Renal pelvis (tissue), 12 donors: ENCODE measurements at places on chromosomes 3 and 15. TPM values are rescaled to one million over a fixed set of nuclear protein-coding genes. Genes with fewer than 3 reads are reported as not detected.
A peak's percentile ranks its signal among the peaks of the same experiment; 100 is the strongest.

- DNase-seq: no peak
These were observed 2.5 kb downstream of the SCG5 start for GRCh38 chr15:32643907-32644445.

- no peak for DNase-seq
These were observed 170.9 kb downstream of the ABHD5 start for GRCh38 chr3:43861635-43862034.

DNA sequence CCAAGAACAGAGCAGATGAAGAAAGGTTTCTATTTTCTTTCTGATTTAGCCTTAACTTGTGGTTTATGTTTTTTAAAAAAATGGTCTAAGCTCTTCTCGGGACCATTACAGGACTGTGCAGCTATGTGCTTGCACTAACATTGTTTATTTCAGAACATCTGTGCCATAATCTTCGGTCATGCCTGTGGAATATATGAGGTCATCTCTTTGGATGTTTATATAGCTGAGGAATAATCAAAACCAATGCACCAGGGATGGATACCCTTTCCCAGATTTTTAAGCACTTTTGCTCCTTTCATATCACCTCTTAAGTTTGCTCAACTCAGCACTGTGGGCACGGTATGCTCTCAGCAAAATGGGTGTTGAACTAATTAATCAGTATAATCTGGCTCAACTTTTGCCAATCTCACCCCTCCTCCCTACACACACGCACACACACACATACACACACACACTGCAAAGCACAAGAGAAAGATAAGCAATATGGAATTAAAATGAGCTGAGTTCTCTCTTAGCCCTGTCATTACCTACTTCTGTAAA is 268.5 kb upstream of the TMC3 start:
- peak; percentile 1 for DNase-seq

- DNase-seq: peak; percentile 64
These were observed 818 bp downstream of the SLC4A7 start for GRCh38 chr3:27483117-27484014.

- no peak for DNase-seq
These were observed 23.0 kb downstream of the MYH15 start for GRCh38 chr3:108487439-108487838.

DNA sequence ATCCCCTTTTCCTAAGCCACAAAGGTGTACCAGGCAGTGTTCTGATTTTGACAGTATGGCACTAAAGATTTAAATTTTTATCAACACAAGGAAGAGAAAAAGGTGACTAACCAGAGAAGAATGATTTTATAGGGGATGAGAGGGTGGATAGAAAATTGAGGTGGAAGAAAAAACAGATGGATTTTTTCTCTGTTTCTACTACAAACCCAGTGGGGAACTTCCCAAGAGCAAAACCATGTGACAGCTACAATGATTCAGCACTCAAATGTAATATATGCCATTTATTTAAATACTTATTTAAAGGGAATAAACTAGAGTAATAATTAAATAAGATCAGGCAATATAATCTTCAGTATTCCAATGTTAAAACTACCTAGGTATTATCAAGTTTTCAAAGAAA is 11.1 kb downstream of the DCUN1D1 start:
- DNase-seq: no peak

GRCh38 chr3:64815789-64816188 is 128.0 kb upstream of the ADAMTS9 start:
- no peak for DNase-seq

DNA sequence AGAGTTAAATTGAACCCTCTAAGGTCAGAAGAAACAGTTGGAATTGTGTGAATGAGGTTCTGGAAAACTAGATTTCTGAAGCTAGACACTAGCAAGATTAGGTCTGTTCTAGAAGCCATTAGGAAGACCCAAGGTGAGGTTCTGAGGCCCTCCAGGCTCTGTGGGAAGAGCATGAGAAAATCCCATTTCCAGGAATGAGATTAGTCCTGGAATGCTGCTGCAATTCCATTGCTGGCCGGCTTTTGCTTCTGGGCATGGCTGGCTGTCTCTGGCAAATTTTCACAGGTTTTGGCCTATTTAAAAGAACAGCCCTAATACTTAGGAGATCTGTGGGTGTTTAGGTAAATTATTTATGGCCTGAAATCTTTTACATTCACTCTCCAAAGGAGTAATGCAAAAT is 26.9 kb upstream of the PYDC2 start:
- no peak for DNase-seq

Gene CFAP100
- polyA plus RNA-seq: 1.1 TPM

Gene TRIM42
- polyA plus RNA-seq: not detected

Gene THRB
- polyA plus RNA-seq: 35.9 TPM

Gene GPR176
- 15.1 TPM for polyA plus RNA-seq

Gene SCN5A
- polyA plus RNA-seq: 1.1 TPM
